T-helper 17 cell (primary cell): ENCODE measurements at places on chromosomes 5 and 9.

GRCh38 chr9:17322882-17323864 lies 188.3 kb downstream of the CNTLN start:
- DNase-seq = no peak

GRCh38 chr9:133261103-133261752 lies 13.8 kb downstream of the ABO start:
- DNase-seq = no peak

DNA sequence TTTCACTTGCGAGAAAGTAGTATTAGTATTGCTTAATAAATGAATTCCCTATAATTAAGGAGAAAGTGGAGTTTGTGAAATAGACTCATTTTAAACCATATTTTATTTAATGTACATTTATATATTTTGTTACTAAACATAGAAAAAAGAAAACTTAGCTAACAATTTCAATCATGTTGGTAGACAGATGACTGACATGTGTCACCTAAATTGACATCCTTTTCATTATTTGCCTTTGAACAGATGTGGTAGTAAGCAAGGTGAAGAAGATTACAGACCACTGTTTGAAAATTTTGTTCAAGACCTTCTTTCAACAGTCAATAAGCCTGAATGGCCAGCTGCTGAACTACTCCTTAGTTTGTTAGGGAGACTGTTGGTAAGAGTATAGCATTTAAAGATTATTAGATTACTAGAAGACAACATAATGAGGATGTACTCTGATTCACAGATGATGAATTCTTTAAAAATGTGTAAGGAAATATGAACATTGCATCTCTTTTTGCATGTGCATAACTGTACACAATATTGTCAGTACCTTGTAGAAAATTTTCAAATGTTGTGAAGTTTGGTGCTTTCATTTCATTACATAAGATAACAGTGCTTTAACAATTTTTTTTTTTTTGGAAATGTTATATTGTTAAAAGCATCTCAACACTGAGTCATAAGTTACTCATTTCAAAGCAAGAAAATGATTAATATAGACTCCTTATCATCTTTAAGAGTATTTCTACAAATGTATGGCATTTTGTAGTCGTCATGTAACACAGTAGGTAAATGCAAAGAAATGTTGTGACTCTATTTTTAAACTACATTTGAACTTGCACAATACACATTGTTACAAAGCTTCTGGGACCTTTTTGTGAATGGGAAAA lies 139.5 kb downstream of the NIPBL start:
- no peak for DNase-seq

DNA sequence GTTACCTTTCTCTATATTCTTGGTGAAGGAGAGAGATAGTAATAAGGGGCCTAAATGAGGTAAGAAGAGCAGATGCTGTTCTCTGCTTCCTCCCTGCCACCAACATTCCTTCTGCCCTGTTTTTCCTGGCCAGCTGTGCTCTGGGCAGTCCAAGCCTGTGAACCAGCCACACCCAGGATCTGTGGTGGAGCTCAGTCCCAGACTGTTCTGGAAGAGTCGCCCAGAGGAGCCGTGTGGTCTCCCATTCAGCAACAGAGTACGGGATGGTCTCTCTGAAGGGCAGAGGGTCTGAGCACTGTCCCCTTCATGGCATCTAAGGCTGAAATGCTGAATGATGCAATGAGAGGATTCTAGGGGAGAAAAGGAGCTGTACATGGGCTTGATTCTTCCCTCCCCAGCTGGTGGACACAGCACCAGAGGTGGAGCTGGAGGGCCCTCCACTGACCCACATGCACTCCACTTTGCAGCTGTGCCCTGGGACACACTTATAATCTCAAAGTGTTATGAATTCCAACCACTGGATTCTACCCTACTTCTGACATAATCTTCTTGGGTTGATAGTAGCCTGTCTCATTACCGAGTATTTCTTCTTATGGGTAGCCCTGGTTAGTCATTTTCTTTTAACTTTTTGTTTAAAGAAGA lies 70.8 kb upstream of the RPS23 start:
- no peak for DNase-seq

DNA sequence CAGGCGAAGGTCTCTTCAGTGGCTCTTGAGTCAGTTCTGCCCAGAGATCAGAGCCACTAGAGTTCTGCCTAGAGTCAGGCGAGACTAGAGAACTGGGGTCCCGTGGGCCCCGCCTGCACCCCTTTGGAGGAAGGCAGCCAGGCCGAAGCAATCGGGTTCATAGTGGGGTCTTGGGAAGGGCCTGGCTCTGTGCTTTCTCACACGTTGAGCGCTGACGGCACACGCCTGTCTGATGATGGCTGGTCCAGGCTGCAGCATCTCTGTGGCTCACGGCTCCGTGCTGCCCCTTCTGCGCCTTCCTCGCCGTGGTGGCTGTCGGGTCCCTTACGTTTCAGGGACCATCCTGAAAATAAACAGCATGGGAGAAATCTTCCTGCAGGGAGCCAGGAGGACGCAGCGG lies 78.3 kb upstream of the RNU6ATAC start:
- no peak for DNase-seq

GRCh38 chr5:105088961-105089360 lies 1526.4 kb upstream of the NUDT12 start:
- no peak for DNase-seq

DNA sequence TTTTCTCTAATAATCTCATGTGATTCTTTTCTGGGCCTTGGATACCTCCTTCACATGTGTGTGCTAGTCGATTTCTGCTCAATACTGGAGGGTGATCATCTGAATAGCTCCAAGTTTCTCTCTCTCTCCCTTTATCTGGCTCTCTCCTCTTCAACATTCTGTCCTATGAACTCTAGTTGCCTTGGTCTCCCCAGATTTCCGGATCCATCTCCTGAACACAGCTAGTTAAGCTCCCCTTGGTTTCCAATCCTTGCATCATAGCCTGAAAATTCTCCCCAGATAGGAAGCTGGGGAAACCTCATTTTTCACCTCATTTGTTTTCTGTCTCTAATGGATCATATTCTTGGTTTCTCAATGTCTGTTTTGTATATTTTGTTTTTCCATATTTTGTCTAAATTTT lies 832.3 kb downstream of the MTRR start:
- DNase-seq = no peak

GRCh38 chr9:78196258-78196657 lies 39.6 kb upstream of the CEP78 start:
- no peak for DNase-seq

GRCh38 chr9:123383512-123384170 lies 27.6 kb downstream of the CRB2 start:
- DNase-seq = no peak

GRCh38 chr5:107385708-107386107 lies 285.0 kb downstream of the EFNA5 start:
- no peak for DNase-seq

DNA sequence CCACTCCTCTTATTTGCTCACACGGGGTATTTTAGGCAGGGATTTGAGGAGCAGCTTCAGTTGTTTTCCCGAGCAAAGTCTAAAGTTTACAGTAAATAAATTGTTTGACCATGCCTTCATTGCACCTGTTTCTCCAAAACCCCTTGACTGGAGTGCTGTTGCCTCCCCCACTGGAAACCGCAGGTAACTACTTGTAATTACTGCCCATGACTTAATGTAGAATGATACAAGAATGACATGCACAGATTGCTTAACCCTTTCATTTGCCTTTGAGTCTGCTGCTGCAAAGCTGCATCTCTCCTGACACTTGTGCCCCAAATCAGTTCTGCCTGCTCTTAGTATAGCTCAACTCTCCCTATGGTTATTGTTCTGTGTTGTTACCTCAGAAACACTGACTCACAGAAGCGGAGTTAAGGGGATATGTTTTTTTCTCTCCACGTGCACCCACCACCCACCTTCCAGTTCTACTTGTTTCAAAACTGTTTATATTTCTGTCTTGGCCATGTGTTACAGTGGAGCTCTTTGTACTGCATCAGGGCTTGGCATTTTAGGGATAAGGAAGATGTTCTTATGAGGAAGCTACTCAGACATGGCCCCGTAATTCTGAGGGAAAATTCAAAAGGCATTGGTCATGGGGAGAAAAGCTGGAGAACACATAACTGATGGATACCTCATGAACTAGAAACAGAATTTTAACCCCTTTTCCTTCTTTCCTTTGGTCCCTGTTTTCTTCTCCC lies 2.3 kb downstream of the ADRB2 start:
- DNase-seq = no peak
